ENCODE measurements at places on chromosomes 6 and 20. TPM values are rescaled to one million over a fixed set of nuclear protein-coding genes. Genes with fewer than 3 reads are reported as not detected.

GRCh38 chr6:11326116-11326515 lies 93.6 kb upstream of the NEDD9 start:
- DNase-seq: no peak

GRCh38 chr6:96150431-96150830 lies 134.7 kb downstream of the FUT9 start:
- DNase-seq: no peak

GRCh38 chr20:24118441-24119175 lies 130.0 kb upstream of the GGTLC1 start:
- no peak for DNase-seq

The IMPG1 gene
- not detected for total RNA-seq

The MROH8 gene
- total RNA-seq: 5.2 TPM

The PSORS1C1 gene
- total RNA-seq: 2.6 TPM

DNA sequence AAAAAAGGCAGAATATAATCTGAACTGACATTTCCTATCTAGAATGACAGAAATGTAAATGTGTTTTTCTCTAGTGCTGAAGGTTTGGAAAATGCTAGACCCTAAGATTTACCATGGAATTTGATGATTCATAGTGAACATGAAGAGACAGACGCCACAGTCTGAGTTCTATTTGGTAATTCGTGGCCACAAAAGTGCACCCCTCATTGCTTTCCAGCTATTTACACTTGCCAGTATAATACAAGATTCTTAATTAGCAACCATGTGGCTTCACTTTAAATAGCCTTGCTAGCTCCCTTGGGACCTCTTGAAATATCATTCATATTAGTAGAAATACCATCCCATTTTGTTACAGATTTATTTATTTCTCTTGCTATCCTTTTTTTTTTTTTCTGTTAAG lies 636.8 kb downstream of the PRKN start:
- DNase-seq: no peak

GRCh38 chr6:99349171-99350141 lies at the start of gene FAXC:
Gene FAXC (minus strand): TSS chr6:99349674. CDS start chr6:99349372, 302 bp downstream.
- DNase-seq: peak; percentile 10

DNA sequence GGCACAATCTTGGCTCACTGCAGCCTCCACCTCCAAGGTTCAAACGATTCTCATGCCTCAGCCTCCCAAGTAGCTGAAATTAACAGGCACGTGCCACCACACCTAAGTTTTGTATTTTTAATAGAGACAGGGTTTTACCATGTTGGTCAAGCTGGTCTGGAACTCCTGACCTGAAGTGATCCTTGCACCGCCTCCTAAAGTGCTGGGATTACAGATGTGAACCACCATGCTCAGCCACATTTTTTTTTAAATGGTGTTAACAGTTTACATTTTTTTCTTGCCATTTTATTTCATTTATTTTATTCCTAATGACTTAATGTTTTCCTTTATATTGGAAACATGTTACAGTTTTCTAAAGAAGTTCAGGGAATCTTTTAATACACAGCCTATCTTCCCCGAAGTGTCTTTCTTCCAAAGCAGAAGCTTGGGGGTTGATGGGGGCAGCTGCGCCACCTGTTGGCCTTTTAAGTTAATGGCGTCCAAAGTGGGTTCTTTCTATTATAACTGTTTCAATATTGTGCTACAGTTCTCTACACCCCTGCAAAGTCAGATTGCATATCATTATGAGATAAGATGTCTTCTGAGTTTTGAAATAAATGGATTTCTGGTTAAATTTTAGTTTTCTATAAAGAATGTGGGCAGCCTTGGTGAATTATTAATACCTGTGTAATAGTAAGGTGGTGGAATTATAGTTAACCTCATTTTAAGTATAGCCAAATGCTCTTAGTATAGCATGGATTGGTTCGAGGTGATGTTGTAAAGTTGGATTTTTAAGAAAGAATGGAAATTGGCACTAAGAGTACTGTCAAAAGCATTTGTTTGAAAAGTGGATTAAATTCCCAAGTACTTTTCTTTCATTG lies 42.0 kb upstream of the PLCG1 start:
- DNase-seq: peak; percentile 40

The MYMX gene
- not detected for total RNA-seq

DNA sequence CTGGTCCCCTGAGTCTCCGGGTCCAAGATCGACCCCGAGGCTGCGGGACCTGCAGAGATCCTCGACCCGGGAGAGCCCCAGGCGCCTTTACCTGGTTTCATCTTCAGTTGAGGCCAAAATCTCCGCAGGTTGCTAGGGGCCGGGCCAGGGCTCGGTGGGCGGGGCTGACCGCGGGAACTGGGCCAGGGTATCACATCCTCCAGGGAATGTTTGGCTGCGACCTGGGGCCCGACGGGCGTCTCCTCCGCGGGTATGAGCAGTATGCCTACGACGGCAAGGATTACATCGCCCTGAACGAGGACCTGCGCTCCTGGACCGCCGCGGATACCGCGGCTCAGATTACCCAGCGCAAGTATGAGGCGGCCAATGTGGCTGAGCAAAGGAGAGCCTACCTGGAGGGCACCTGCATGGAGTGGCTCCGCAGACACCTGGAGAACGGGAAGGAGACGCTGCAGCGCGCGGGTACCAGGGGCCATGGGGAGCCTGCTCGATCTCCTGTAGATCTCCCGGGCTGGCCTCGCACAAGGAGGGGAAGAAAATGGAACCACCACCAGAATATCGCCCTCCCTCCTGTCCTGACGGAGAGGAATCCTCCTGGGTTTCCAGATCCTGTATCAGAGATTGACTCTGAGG lies 53.8 kb upstream of the POLR1H start:
- DNase-seq: peak; percentile 27

- DNase-seq: no peak
These were observed 89.7 kb upstream of the QKI start for GRCh38 chr6:163324688-163325389.

The CD93 gene
- 48.9 TPM for total RNA-seq

The SLC35F1 gene
- 17.7 TPM for total RNA-seq

DNA sequence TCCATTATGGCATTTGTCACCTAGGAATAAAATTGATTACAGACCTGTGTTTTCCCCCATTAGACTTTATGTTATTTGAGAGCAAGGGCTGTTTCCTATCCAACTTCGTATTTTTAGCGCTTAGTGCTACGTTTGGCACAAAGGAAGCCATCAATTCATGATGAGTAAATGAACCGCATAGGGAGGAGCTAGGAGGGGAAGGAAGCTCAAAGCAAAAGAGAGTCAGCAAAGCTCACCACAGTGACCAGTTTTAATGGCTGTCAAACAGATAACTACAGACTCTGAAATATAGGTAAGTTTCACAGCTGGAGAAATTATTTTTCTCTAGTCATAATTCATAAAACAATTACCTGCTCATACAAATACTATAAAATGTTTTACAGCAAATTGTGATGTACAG lies 6.9 kb upstream of the SAMD3 start:
- no peak for DNase-seq

The MTFR2 gene
- total RNA-seq: 0.20 TPM

The ENPP5 gene
- total RNA-seq: 5.3 TPM

The ARMC2 gene
- total RNA-seq: 16.4 TPM

The C20orf204 gene
- total RNA-seq: 0.25 TPM

GRCh38 chr6:21715180-21715579 lies 121.6 kb downstream of the SOX4 start:
- no peak for DNase-seq

The ANKRD66 gene
- total RNA-seq: not detected

DNA sequence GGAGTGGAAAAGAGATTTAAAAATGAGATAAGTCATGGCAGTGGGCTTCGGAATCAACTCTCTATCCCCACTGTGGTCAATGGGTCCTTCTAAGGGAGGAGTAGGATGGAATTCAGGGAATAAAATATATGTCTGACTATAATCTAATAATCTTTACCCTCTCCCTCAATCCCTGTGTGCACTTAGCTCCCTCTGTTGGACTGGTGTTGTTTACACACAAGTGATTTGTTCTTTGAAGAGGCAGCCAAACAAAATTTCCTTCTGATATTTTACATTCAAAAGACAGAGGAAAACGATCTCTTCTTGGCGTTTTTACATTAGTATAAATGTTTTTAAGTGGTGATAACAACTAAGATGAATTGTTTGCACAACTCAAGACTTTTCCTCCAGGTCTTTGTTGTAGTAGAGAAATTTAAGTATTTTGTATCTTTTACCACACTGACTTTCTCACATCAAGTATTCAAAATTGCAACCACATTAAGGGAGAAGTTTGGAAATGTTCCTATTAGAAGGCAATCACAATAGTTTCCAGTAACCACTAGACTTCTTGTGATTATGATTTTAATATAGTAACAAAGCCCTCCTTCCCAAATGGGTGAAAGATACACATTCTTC lies 317.8 kb downstream of the CENPW start:
- DNase-seq: no peak

The OR2J3 gene
- total RNA-seq: not detected

The LY6G5C gene
- total RNA-seq: 1.8 TPM

The ZNF343 gene
- 7.0 TPM for total RNA-seq

- DNase-seq: no peak
These were observed 147.5 kb downstream of the BCAS1 start for GRCh38 chr20:53922901-53923314.

DNA sequence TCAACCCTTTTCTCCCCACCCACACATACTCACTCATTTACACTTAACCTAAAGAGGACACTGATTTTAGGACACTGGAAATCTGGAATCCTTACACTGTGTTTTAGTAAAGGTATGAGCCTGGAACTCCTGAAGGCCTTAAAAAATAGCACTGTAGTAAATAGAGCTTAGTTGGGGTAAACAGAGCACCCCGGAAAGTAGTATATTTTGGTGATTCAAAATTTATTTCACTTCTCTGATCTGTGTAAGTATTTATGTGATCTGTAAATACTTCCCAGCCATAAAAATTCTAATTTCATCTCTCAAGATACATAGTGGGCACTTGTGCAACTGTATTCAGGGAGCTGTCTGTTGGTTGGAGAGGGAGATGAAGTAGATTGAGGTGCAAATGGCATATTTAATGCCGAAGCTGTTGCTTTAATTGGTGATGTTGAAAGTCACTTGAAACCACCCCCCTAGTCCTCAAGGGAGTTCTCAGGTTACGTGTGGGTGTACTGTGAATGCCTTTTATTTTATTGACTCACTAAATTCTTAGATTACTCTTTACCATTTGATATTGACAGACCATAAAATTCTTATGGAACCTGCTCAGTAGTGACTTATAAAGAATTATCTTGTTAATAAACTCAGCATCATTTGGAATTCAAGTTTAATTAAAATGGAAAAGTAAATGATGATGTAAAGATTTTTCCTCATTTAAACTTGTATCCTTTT lies 154.9 kb downstream of the SOX4 start:
- no peak for DNase-seq

- DNase-seq: no peak
These were observed 90.2 kb downstream of the THBS2 start for GRCh38 chr6:169163411-169163901.

The RAET1L gene
- not detected for total RNA-seq

GRCh38 chr6:157885211-157885788 lies 62.3 kb downstream of the SNX9 start:
- DNase-seq: no peak

- DNase-seq: no peak
These were observed 115.4 kb upstream of the BTN3A2 start for GRCh38 chr6:26249707-26249956.

- DNase-seq: no peak
These were observed 282.3 kb upstream of the QKI start for GRCh38 chr6:163132050-163132750.

DNA sequence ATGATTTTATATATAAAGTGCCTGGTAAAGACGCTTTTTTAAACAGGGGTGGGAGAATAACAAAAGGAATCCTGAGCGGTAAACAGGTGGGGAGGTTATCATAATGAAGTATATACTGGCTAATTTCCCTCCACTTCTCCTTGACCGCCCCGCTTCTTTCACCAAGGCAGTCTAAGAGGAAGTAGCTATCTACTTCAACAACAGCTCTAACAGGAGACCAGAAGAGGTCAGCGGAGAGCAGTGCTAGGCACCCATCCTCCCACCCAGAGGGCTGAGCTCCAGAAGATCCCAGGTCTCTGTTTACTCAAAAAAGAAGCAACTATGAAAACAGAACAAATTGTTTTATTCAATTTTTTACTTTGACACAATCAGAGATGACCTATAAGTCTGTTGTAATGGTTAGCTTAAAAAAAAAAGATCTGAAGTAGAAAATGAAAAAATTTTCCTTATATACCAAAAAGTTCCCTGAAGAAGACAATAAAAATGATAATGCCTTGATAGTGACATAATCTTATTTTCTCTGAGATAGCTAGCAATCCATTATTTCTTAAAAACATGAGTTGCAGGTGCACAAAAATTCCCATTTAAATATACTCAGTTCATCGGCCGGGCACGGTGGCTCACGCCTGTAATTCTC lies 141.1 kb downstream of the PDSS2 start:
- DNase-seq: peak; percentile 50

DNA sequence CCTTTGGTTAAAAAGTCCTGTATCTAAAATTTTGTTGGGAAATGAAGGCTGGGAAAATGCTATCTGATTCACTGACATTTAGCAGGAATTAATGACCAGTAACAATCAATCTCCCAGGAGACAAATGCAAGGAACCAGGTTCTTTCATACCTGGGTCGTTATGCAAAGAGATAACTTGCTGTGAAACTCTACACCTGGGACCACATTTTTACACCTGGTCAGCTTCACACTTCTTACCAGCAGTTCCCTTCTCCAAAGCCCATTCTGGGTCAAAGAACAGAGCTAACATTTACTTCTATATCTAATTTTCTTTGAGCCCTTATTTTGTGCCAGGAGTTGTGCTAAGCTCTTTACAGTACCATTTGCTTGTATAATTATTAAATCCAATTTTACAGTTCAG lies 27.4 kb upstream of the STXBP5 start:
- DNase-seq: no peak

The OR12D3 gene
- total RNA-seq: not detected

The PPP1R3G gene
- 6.5 TPM for total RNA-seq

GRCh38 chr6:15507746-15508145 lies 155.1 kb downstream of the DTNBP1 start:
- DNase-seq: no peak

GRCh38 chr6:31768363-31769257 lies 6.2 kb downstream of the SAPCD1 start:
- no peak for DNase-seq

DNA sequence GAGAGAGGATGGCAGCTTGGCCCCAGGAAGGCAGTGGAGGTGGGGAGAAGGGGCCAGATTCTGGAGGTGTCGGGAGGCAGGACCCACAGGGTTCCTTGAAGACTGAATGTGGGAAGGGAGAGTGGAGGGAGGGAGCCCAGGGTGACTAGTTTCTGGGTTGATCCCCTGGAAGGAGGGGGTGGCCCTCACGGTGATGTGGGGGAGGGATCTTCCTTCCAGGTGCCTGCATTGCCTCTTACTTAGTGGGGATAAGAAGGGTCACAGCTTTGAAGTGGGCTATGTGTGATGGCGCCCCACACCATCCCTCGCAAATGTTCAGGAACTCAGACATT lies 26.7 kb downstream of the VSTM2L start:
- no peak for DNase-seq
